ENCODE measurements at places on chromosomes 3 and 15. TPM values are rescaled to one million over a fixed set of nuclear protein-coding genes. Genes with fewer than 3 reads are reported as not detected.

DNA sequence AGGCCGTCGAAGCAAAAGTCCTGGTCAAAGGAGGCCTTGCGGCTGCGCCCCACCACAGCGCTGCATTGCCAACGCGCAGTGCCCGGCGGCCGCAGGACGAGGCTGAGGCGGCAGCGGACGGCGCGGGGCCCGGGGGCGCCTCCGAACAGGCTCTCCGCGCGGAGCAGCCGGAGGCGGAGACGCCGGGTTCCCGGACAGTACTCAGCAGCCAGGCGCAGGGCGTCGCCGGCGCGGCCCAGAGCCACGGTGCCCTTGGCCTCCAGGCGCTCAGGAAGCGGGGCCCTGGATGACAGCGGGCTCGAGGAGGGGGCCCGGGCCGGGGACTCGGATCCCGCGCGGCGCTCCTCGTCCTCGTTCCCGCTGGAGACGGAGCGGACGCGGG is 1.1 kb downstream of the C2CD4B start:
- no peak for DNase-seq

GRCh38 chr3:27533261-27533607 is 49.0 kb upstream of the SLC4A7 start:
- DNase-seq = no peak

- no peak for DNase-seq
Observed at GRCh38 chr3:86208772-86209171, 782.2 kb downstream of the VGLL3 start.

DNA sequence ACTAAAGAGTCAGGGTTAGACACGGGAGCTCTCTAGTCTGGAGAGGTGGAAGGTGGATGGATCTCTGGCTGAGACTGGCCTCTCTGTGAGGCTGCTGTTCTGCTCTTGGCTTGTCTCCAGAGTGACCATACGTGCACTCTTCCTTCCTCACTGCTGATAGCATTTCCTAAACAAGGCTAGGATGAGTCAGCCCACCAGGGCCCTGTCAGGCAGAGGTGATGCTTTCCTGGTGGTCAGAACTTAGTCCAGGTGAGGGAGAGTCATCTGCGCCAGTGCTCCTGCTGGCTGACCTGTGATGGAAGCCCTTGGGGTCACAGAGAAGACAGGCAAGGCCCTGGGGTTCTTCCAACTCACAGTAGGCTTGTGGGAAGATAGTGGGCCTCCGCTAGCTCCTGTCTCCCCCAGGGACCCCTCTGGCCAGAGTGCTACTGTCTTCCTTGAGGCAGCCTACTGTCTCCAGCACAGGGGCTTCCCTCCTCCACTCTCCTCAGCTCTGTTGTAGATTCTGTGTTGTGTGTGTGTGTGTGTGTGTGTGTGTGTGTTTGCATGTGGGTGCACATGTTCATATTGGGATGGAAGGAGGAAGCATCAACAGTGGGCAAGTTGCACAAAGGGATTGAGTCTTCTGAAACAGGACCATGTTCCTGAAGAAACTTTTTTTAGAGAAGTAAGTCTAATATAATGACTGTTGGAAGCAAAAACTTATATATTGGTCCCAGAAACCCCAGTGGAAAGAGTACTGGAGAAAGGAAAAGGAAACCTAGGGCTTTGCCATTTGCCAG is 16.5 kb downstream of the ALPK3 start:
- DNase-seq = no peak

GRCh38 chr3:169278092-169278491 is 385.4 kb downstream of the MECOM start:
- no peak for DNase-seq

DNA sequence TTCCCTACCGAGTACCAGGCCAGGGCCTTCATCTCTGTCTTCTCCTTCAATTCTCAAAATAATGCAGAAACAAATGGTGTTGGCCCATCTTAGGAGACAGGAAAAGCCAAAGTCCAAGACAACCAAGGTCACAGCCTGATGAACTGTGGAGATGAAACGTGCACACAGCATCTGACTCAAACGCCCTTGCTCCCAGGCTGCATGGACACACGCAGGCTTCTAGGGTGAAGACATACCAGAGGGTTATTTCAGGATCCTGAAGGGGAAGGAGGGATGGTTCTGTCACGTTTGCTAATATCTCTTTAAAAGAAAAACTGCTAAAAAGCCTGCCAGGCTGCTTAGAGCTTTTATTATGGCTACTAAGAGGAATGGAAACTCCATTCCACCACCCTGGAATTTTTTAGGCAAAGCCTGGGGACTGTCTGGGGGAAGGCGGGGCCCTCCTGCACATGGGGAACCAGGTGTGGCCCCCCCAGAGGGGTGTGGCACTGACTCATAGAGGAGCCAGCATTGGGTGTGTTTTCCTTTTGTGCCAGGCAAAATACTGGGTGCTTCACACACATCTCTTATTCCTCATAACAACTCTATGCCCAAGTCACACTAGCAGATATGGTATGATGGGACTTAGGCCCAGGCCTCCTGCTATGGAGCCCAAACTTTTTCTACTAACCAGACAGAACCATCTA is 62.9 kb downstream of the UMPS start:
- no peak for DNase-seq

- DNase-seq = no peak
Observed at GRCh38 chr3:131020122-131020693, 6.4 kb downstream of the ASTE1 start.

- DNase-seq = no peak
Observed at GRCh38 chr3:157180262-157180661, 20.3 kb upstream of the CCNL1 start.

GRCh38 chr3:108389372-108389771 is 93.0 kb downstream of the HHLA2 start:
- no peak for DNase-seq

DNA sequence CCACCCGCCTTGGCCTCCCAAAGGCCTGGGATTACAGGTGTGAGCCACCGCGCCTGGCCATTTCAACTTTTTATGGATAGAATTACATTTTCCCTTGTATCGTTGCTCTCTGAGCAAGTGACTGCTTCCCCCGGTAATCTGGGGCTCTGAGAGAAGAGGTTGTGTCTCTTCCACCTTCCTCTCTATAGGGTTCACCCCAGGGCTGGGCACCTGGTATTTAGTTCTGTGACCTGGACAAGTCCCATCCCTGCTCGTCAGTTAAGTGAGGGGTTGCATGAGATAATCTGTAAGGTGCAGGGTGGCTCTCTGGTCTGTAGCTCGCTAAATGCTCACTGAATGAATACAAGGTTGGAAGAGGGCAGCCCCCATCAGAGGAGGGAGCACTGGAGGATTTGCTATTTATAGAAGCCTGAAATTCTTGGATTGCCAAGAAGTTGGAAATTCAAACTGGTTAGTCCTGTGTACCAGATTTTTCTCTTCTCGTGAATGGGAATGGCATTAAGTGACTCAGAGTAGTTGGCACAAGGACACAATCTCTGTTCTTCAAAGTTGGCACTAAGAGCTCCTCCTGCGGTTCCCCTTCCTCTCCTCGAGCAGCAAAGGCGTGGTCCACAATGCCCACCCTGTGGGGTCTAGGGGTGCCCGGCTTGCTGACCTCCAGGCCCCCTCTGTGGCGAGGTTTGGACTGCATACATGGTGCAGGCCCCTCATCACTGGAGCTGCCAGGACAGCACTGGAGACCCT is 68.1 kb upstream of the DLG1 start:
- DNase-seq = peak; percentile 34

- DNase-seq = no peak
Observed at GRCh38 chr3:153704115-153704514, 417.1 kb upstream of the ARHGEF26 start.

DNA sequence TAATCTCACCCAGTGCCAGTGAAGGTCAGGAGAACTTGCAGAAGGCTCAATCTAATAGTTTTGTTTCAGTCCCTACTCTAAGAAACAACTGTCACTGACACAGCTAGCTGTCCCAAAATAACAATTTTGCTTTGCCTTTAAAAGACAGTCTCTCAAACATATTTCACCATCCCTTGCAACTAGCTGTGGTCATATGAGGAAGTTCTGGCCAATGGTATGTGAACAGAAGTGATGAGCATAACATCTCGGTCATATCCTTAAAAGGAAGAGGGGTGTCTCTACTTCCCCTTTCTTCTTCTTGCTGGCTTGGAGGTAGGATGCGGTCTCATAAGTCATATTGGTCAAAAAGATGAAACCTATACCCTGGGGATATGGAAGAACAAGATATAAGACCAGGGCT is 198.1 kb downstream of the NEK10 start:
- no peak for DNase-seq

DNA sequence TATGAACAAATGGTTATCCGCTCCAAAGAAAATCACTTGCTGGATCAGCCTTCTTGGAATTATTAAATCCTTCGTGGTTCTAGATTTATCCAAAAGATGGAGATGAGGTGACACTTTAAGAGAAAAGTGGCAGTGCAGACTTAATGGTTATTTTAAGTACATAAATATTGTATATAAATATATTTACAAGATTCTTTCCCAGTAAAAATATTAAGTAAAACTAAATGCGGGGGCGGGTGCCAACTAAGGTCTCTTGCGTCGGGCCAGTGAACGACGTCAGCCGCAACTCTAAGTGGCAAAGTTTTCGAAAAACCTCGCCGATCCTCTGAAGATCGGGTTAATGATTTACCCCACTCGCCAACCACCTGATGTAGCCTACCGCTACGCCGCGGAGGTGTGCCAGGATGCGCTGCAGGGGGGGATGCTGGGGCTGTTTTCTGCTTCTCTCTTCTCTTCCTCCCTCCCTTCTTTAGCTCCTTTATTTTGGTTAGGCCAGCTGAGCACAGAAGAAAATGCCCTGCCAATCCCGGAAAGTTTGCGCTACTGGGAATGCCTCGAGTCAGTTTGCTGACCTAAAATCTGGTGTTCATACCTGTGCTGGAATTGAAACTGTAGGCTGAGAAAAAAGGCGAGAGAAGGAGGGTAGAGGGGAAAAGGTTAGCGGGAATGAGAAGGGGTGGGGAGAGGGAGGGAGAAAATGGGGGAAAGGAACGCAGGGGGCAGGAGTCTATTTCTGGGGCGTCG is 7.6 kb upstream of the FOXB1 start:
- DNase-seq = no peak

GRCh38 chr15:82999905-83000671 is 11.4 kb downstream of the C15orf40 start:
- no peak for DNase-seq

DNA sequence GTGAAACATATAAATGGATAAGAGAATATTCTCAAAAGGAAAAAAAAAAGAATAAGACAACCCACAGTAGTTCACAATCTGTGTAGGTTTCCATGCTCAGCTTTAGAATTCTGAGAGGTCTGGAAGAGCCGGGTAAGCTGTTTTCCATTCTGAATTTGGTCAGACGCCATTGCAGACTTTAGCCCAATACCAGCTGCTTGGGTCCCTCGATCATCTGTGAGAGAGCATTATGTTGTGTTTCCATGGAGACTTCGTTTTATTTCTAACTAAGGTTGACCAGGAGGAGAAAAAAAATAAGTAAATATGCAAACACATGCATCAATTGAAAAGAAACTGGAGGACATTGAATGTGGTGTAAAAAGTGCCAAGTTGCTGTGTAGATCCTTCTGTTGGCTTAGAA is 25.5 kb downstream of the KCNAB1 start:
- no peak for DNase-seq

DNA sequence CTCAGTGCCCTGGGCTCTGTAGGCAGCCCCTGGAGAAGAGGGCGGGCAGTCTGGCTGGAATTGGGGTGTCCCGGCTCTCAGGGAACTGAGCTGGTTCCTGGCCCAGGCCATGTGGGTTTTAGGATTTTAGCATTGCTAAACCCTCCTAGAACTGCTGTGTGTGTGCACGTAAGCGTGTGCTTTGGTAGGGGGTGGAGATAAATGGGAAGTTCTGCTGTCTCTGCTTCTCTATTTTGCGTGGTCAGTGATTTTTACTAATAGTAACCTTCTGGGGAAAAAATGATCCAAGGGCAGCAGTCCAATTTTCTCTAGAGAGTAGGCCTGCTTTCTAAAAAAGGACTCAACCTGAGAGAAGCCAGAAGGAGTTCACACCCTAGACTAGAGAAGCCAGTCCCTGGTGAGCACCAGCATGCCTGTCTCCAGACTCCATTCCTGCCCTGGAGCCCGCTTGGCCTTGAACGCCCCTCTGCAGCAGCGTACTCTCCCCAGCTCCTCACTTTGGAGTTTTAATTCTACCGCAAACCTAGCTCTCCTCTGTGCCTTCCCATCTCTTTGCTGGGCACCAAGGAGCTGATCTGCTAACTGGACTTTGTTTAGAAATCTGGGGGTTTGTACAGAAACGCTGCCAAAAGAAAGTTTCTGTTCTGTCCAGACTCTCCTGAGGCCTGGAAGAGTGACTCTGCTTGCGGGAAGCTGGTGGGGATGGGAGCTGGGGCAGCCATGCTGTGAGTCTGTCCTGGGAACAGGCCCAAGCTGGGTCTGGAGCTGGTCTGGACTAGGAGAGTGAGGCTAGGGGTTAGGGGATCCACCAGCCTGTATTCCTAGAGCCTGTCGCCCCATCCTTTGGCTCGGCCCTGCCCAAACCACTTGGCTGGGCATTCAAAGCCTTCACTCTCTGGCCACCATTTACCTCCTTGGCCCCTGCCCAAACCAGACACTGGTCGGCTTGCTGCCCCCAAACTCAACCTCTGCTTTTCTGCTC is 19.7 kb downstream of the CORO2B start:
- no peak for DNase-seq

DNA sequence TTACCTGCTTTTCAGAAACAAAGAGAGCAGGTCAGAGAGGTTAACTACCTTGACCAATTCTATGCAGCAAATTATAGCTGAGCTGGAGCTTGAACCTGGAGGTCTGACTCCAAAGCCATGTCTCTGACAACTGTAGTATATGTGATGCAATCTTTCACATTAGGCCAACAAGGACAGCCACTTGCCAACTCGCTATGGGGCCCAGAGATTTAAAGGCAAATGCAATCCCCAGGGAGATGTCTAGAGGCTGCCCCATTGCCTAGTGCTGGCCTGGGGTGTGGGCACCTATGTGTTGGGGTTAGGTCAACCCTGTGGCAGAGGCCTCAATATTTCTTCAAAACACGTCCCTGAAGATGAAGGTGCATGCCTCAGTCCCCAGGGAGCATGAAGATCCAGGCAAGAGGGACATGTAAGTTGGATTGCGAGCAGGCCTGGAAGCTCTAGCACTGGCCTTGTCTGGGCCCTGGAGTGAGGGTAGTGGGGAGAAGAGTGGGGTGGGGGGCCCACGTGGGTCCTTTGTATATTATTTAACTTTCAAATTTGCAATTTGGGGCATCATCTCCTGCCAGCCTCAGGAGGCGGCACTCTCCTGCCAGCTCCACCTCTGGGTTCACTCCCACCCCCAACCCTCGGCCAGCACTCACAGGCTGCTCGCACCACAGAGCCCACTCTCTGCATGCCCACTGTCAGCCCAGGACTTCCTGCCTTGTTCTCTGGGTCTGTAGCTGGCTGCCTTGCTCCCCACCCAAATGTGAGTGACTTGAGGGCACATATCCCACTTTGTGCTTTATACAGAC is 64.3 kb downstream of the SLC12A8 start:
- peak; percentile 59 for DNase-seq

DNA sequence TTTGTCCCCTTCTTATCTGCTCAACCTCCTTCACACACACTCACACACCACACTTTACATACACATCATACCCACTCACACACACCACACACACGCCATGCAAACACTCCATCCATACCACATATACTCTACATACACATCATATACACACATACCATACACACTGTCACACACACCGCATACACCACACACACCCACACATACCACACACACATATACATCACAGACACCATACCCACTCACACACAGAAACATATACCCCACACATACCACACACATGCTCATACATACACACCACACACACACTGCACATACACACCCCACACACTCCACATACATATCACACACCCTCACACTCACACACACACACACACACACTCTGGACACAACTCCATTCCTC is 54.3 kb upstream of the ACP3 start:
- no peak for DNase-seq

The ZNF717 gene
- total RNA-seq = 7.7 TPM

The LEKR1 gene
- total RNA-seq = 0.58 TPM

The IQCF5 gene
- total RNA-seq = not detected

The A4GNT gene
- total RNA-seq = not detected

The TM4SF4 gene
- 220 TPM for total RNA-seq

The GPR62 gene
- total RNA-seq = not detected
